ENCODE measurements at places on chromosomes 7 and 10.

GRCh38 chr10:103663802-103664201 is 170.3 kb downstream of the NEURL1 start:
- no peak for DNase-seq

- no peak for DNase-seq
These were observed 534.0 kb upstream of the FOXK1 start for GRCh38 chr7:4147926-4148620.

GRCh38 chr7:139875821-139876241 is 46.8 kb downstream of the TBXAS1 start:
- no peak for DNase-seq

- no peak for DNase-seq
These were observed 363.6 kb downstream of the DNAJB6 start for GRCh38 chr7:157700231-157701005.

GRCh38 chr10:102413053-102413705 is 5.4 kb downstream of the PSD start:
- DNase-seq: no peak

- no peak for DNase-seq
These were observed 309.7 kb downstream of the TYW1 start for GRCh38 chr7:67306331-67306730.

DNA sequence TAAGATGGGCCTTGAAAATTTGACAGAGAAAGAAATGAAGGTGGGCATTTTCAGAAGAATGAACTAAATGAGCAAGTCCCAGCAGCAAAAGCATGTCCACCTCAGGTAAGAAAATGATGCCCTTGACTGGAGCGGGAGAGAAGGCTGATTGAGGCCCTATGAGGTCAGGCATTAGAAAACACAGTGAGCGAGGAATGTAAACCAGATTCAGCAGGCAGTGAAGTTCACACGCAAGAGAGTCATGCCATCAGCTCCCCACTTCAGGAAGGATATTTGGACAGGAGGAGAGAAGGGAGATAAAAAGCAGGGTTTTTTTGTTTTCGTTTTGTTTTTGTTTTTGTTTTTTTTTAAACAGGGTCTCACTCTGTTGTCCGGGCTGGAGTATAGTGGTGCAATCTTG is 166.4 kb downstream of the PPP1R17 start:
- no peak for DNase-seq

- DNase-seq: no peak
These were observed 4.2 kb downstream of the MKX start for GRCh38 chr10:27741173-27742091.

- no peak for DNase-seq
These were observed 14.0 kb downstream of the ZDHHC16 start for GRCh38 chr10:97459933-97460332.
